Stimulated activated CD4-positive, alpha-beta T cell treated with anti-CD3 and anti-CD28 coated beads, Interleukin-2, amount 100 ng/mL, for 48 hours (primary cell): ENCODE measurements at places on chromosomes 1 and 21.

- DNase-seq = no peak
These were observed 79.6 kb upstream of the SLFNL1 start for GRCh38 chr1:41101076-41101475.

GRCh38 chr1:46699666-46700065 is 19.2 kb downstream of the EFCAB14 start:
- DNase-seq = no peak

DNA sequence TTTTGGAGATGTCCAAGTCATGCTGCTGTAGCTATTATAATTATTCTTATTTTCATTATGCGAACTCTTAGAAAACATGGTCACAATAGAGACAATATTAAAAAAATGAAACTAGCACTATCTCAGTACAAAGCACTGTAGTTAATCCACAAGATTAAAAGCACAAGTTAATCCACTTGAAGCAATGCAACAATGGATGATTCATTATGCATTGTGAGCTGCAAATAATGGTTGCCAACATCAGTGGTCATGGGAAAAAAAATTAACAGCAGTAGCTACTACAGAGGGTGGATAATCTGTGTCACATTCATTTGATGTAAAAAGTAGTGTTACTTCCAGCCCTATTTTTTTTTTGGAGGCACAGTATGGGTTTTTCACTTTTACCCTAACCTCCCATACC is 56.7 kb downstream of the DPT start:
- DNase-seq = no peak

GRCh38 chr1:24138476-24139221 is 4.3 kb downstream of the IL22RA1 start:
- DNase-seq = no peak

- DNase-seq = no peak
These were observed 146.2 kb downstream of the KCNT2 start for GRCh38 chr1:196462086-196462485.

GRCh38 chr1:113782406-113782805 is 23.1 kb upstream of the PHTF1 start:
- no peak for DNase-seq

DNA sequence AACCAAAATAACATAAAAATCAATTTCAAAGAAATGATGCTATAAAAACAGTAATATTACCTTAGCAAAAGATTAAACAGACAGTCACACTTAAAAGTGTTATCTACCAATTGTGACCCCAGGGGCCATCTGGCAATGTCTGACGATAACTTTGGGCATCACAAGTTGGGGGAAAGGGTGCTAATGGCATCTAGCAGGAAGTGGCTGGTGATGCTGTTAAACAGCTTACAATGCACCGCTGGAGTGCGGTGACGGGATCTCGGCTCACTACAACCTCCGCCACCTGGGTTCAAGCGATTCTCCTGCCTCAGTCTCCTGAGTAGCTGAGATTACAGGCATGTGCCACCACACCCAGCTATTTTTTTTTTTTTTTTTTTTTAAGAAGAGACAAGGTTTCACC is 27.6 kb downstream of the NUP133 start:
- no peak for DNase-seq

- no peak for DNase-seq
These were observed 57.5 kb upstream of the ABCG1 start for GRCh38 chr21:42161401-42161955.

GRCh38 chr1:15005116-15005515 is 148.4 kb upstream of the TMEM51 start:
- DNase-seq = no peak

DNA sequence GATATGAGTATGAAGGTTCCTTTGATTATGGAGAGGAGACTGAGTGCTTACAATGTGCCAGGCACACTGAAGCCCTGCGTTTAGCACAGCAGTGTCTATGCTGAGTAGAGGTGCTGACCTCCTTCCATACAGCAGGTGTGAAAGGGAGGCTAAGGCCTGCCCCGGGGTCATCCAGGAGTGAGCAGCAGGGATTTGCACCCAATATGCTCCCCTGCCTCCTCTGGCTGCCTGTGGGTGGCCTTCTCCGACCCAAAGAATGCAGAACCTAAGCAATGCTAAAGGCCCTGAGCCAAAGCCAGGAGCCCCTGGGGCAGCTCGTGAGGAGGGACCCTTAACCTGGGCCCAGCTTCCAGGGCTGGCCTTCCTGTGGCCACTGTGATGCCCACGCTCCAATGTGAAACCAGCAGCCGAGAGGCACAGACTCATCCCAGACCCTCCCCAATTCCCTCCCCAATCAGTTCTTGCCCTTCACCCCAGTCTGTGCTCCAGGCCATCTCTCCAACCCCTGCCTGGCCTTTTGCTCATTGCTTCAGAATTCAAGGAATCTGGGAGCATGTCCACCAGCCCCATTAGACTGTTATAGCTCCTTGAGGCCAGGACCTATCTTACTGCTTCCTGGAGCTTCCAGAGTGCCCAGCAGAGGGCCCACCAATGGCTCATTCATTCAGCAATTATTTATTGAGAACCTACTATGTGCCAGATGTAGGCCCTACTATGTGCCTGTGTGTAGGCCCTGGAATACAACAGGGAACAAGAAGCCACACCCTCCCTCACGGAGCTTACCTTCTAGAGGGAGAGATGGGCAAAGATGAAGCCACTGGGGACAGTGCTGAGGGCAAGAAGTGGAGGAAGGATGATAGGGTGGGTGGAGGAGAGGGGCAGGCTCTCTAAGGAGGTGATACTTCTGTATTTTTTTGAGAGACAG is 53.3 kb downstream of the TAS1R2 start:
- DNase-seq = no peak

GRCh38 chr1:162944974-162945674 is 84.1 kb upstream of the CCDC190 start:
- no peak for DNase-seq

GRCh38 chr1:69929308-69930057 is 275.9 kb downstream of the LRRC40 start:
- no peak for DNase-seq

- no peak for DNase-seq
These were observed 216.1 kb downstream of the USH2A start for GRCh38 chr1:216207154-216207553.

DNA sequence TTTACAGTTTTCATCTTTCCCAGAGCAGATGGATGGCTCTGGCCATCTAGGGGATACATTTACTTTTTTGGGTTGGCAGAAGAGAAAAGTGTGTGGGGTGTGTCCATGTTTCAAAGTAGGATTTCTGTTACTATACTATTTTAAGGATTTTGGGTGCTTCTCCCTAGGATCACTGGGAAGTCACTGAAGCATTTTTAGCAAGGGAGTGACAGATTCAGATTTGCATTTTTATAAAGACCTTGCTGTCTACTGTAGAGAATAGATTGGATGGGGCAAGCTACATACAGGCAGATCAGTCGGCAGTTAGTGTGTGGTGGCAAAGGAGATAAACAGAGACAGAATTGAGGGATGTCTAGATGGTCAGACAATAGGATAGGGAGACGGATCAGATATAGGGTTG is 122.5 kb downstream of the TBX19 start:
- no peak for DNase-seq

GRCh38 chr21:27885296-27885711 is 918.4 kb upstream of the ADAMTS5 start:
- DNase-seq = no peak

GRCh38 chr1:167679714-167680113 is 42.1 kb upstream of the MPZL1 start:
- no peak for DNase-seq

GRCh38 chr1:40936931-40937339 is 42.6 kb upstream of the CTPS1 start:
- no peak for DNase-seq

DNA sequence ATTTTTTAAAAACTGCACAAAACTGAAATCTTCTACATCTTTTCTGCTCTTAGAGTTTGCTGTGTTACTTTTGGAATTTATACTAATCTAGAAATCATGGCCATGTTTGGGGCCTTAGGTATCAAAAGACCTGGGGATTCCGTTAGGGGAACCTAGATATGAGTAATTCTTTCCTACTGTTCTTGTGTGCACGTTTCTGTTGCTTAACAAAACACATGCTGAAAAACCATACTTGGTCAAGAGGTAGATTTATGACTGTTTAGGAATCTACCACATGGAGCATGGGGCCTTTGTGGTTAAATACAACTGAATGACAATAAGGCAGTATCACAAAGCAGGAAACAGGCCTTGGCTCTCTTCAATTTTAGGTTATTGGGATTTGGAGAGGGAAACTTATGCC is 291.9 kb upstream of the USP25 start:
- no peak for DNase-seq

GRCh38 chr1:228875741-228876140 is 140.5 kb downstream of the RHOU start:
- DNase-seq = no peak

DNA sequence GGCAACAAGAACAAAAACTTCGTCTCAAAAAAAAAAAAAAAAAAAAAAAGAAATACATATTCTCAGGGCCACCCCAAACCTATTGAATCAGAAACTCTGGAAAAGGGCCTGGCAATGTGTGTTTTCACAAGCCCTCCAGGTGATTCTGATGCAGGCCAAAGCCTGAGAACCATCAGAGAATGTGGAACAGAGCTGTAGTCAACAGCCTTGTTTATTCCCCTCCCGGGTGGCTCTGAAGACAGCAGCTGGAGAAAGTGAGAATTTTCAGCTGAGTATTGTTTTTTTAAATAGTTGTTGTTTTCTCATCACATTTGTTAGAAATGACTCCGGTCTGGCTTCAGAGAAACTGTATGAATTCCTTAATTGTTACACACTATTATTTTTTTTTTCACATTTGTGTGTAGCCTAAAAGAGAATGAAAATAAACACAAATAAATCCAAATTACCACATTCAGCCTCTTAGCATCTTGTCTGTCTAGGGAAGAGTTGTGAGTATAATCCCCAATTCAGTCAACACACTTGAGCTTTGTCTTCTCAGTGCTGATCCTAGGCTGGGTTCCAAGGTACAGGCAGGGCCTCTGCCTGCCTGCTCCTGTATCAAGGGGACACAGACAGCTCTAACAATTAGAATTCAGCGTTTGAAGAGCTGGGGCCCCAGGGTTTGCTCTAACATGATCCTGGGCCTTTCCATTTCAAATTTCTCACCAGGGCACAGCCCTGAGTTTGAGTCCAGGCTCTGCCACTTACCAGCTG is 6.6 kb upstream of the AZIN2 start:
- DNase-seq = no peak

DNA sequence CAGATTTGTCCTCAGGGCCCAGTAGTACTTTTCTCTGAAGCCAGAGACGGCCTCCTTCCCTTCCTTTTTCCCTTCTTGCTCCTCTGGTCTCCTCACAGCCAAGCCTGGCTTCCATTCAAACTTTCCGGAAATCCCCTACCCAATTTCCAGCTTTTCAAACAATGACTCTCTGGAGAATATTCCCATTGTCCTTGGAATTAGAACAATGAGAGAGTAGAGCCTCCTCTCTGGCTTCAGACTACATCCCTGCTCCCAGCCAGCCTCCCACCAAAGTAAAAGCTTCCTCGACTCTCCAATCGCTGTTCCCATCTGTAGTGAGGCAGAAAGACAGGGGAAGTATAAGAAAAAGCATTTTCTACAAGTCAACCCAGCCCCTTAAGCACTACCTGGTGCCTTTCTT is 77.7 kb upstream of the SOX13 start:
- DNase-seq = no peak
